ENCODE measurements at places on chromosomes 5 and 9. TPM values are rescaled to one million over a fixed set of nuclear protein-coding genes. Genes with fewer than 3 reads are reported as not detected.

GRCh38 chr5:88882276-88883038 lies 527 bp downstream of the MEF2C start:
- no peak overlapping the region for H3K27ac ChIP-seq
- H3K27me3 ChIP-seq = peaks cover 14% of the 10 kb centered on the region
- H3K4me1 ChIP-seq = peaks cover 10% of the 10 kb centered on the region
- no peak for DNase-seq
- no peaks in the 10 kb centered on the region for H3K36me3 ChIP-seq

- DNase-seq = no peak
- H3K27ac ChIP-seq = no peak overlapping the region
- no peaks in the 10 kb centered on the region for H3K36me3 ChIP-seq
- H3K27me3 ChIP-seq = peaks cover 15% of the 10 kb centered on the region
- H3K4me1 ChIP-seq = peaks cover 11% of the 10 kb centered on the region
Measured at GRCh38 chr5:133247881-133248624, 196.2 kb downstream of the HSPA4 start.

GRCh38 chr9:76302947-76303550 lies 91.2 kb downstream of the RFK start:
- H3K27me3 ChIP-seq = peaks cover 8% of the 10 kb centered on the region
- H3K36me3 ChIP-seq = no peaks in the 10 kb centered on the region
- H3K4me3 ChIP-seq = no peak overlapping the region
- no peaks in the 10 kb centered on the region for H3K4me1 ChIP-seq
- H3K27ac ChIP-seq = no peak overlapping the region

DNA sequence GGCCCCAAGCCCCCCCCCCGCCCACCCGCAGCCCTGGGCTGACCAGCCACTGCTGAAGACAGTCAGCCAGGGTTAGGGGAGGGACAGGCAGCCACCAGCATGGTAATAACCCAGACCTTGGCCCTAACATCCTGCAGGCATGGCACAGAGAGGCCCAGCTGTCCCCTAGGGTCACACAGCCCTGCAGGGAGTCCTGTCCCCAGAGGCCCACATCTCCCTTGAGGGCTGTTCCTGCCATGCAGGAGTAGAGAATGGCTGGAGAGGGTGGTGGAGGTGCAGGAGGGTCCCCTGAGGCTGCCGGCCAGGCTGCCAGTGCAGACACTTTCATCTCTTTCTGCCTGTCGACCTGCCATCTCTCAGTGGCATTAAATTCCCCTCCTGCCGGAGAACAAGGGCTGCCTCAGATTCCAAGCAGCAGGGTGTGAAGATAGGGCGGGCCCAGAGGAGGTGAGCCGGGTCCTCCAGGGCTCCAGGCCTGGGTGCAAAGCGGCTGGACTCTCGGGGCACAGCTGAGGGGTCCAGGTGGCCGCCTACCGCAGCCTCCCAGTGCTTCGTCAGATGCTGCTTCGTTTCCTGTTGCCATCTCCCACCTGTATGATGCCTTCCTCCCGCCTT lies 40.0 kb downstream of the CXXC5 start:
- H3K27me3 ChIP-seq = no peaks in the 10 kb centered on the region
- H3K36me3 ChIP-seq = no peaks in the 10 kb centered on the region
- H3K4me1 ChIP-seq = peaks cover 20% of the 10 kb centered on the region
- H3K27ac ChIP-seq = no peak overlapping the region
- no peak for DNase-seq

- H3K36me3 ChIP-seq = peaks cover 5% of the 10 kb centered on the region
- H3K27me3 ChIP-seq = no peaks in the 10 kb centered on the region
- peaks cover 14% of the 10 kb centered on the region for H3K4me1 ChIP-seq
- DNase-seq = no peak
- no peak overlapping the region for H3K4me3 ChIP-seq
Measured at GRCh38 chr5:64773533-64773932, 4.8 kb downstream of the CWC27 start.

- no peak overlapping the region for H3K27ac ChIP-seq
- no peak overlapping the region for H3K4me3 ChIP-seq
- no peak for DNase-seq
- H3K36me3 ChIP-seq = no peaks in the 10 kb centered on the region
Measured at GRCh38 chr5:139914218-139914807, 118.7 kb downstream of the PSD2 start.

CRB2 gene
- total RNA-seq = not detected

- no peaks in the 10 kb centered on the region for H3K27me3 ChIP-seq
- DNase-seq = no peak
- no peaks in the 10 kb centered on the region for H3K36me3 ChIP-seq
- H3K4me3 ChIP-seq = no peak overlapping the region
Measured at GRCh38 chr5:173408946-173409345, 80.7 kb upstream of the STC2 start.

DNA sequence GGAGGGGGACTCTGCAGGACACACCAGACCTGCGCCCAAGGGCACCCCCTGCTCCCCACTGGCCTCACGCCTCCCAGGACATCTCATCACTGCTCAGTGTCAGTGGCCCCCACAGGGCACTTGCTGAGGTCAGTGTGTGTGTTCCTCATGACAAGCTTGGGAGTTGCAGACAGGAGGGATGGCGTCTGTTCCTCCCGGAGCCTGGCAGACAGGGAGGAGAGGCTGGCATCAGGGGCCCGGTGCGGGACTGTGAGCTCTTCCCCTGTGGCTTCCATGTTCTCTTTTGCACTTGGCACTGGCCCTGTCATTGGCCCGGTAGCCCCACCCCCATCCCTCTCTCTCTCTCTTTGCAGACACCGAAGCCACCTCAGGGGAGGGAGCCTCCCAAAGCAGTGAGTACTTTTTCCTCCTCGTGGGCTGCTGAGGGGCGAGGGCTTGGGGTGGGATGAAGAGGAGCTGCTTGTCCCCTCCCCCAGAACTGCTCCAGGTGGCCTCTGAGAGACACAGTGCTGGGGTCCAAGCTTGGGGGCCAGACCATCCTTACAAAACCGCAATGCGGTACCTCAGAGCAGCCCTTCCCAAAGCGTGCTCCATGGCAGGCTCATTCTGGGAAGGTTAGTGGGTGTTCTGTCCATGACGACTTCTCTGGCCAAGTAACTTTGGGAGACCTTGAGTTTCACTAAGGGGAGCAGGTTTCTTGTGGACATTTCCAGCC lies 75.7 kb downstream of the AMBP start:
- H3K27me3 ChIP-seq = no peaks in the 10 kb centered on the region
- H3K36me3 ChIP-seq = no peaks in the 10 kb centered on the region
- no peaks in the 10 kb centered on the region for H3K4me1 ChIP-seq
- H3K4me3 ChIP-seq = no peak overlapping the region
- no peak overlapping the region for H3K27ac ChIP-seq

GRCh38 chr9:97632985-97633858 lies at the start of the genes NCBP1 and TSTD2:
TSS of gene NCBP1 (plus strand) at chr9:97633821. CDS start at chr9:97633882, 61 bp downstream.
TSS of gene TSTD2 (minus strand) at chr9:97633368. CDS start at chr9:97627562, 5,806 bp downstream.
- H3K4me1 ChIP-seq = peaks cover 21% of the 10 kb centered on the region
- no peaks in the 10 kb centered on the region for H3K27me3 ChIP-seq
- peak within 1 kb of the TSS; percentile 88 for H3K27ac ChIP-seq
- peak within 1 kb of the TSS; percentile 75 for H3K4me3 ChIP-seq
- no peaks in the 10 kb centered on the region for H3K36me3 ChIP-seq

DNA sequence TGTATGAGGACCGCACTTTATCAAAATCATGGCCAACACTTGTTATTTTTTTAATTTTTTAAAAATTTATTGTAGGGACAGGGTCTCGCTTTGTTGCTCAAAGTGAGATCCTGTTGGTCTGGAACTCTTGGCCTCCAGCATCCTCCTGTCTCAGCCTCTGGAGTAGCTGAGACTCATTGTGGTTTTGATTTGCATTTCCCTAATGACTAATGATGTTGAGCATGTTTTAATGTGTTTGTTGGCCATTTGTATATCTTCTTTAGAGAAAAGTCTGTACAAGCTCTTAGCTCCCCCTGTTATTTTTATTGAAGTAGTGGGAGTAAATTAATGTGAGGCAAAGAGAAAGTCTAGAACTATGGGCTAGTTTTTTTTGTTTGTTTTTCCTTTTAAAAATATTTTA lies 1.6 kb upstream of the RPS6 start:
- no peak overlapping the region for H3K4me3 ChIP-seq
- DNase-seq = no peak
- no peak overlapping the region for H3K27ac ChIP-seq
- peaks cover 21% of the 10 kb centered on the region for H3K36me3 ChIP-seq
- H3K4me1 ChIP-seq = peaks cover 17% of the 10 kb centered on the region
- H3K27me3 ChIP-seq = no peaks in the 10 kb centered on the region

DNA sequence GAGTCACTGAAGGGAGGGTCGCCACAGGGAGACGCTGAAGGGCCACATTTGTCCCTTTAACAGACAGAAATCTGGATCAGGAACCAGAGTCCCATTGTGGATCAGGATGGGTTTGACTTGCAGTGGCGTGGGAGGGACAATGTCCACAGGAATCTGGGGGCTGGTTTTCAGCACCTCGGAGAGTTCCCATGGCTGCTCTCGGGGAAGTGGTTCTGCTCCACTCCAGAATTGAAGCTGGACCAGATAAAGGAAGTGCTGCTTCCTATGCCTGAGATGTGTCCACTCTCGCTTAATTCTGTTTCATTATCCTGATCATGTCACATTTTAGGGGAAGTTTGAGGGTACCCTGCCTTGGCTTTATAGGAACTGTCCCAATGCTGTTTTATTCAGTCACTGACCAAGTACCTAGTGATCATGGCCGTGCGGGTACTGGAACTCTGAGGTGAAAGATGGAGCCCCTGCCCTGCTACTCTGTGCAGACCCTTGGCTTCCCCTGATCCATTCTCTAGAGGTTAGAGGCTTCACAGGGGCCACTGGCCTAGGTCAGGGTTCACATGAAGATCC lies 28.7 kb downstream of the ENHO start:
- no peaks in the 10 kb centered on the region for H3K4me1 ChIP-seq
- no peaks in the 10 kb centered on the region for H3K36me3 ChIP-seq
- peaks cover 27% of the 10 kb centered on the region for H3K27me3 ChIP-seq

DNA sequence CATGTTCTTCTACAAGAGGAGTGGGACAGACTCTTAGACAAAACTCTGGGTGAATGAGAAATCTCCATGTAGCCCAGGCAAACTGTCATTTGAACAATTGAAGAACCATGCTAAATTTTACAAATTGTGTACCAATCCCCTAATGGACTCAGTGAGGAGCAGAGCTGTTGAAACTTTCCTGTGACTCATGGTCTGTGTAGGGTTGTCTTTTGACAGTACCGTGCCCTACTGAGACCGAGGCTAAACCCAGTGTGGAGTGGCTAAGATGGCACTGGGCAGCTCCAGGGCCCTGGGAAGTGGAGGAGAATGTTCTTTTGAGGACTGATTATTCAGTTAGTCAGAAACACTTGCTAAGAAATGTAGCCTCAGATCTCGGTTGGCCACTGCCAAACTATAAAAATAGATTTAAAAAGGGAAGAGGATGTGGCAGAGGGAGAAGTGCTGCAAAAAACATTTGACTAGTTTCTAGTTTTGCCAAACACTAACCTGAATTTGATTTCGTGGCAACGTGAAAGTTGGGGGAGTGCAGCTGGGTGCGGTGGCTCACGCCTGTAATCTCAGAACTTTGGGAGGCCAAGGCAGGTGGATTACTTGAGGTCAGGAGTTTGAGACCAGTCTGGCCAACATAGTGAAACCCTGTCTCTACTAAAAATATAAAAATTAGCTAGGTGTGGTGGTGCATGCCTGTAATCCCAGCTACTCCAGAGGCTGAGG lies 24.7 kb downstream of the POU4F3 start:
- H3K4me3 ChIP-seq = no peak overlapping the region
- no peaks in the 10 kb centered on the region for H3K36me3 ChIP-seq
- H3K27ac ChIP-seq = no peak overlapping the region

- H3K36me3 ChIP-seq = no peaks in the 10 kb centered on the region
- DNase-seq = no peak
- H3K4me1 ChIP-seq = no peaks in the 10 kb centered on the region
Measured at GRCh38 chr5:134462047-134462575, 50.4 kb upstream of the CDKN2AIPNL start.

- DNase-seq = no peak
- H3K36me3 ChIP-seq = no peaks in the 10 kb centered on the region
- no peaks in the 10 kb centered on the region for H3K27me3 ChIP-seq
- H3K4me1 ChIP-seq = no peaks in the 10 kb centered on the region
- no peak overlapping the region for H3K27ac ChIP-seq
- H3K4me3 ChIP-seq = no peak overlapping the region
Measured at GRCh38 chr5:165325221-165325620, 1819.8 kb downstream of the MAT2B start.

- H3K36me3 ChIP-seq = no peaks in the 10 kb centered on the region
- no peaks in the 10 kb centered on the region for H3K4me1 ChIP-seq
- H3K4me3 ChIP-seq = no peak overlapping the region
- no peak for DNase-seq
Measured at GRCh38 chr9:89218040-89218928, 39.7 kb upstream of the SHC3 start.

- H3K27me3 ChIP-seq = no peaks in the 10 kb centered on the region
- no peaks in the 10 kb centered on the region for H3K36me3 ChIP-seq
- no peak for DNase-seq
- H3K4me1 ChIP-seq = no peaks in the 10 kb centered on the region
Measured at GRCh38 chr9:121453232-121453892, 46.3 kb downstream of the GGTA1 start.

PRLR gene
- total RNA-seq = 0.16 TPM

GRCh38 chr9:136012651-136013050 lies 51.5 kb upstream of the UBAC1 start:
- H3K4me3 ChIP-seq = no peak overlapping the region
- DNase-seq = no peak
- no peak overlapping the region for H3K27ac ChIP-seq
- no peaks in the 10 kb centered on the region for H3K36me3 ChIP-seq

GRCh38 chr9:115042781-115043509 lies 75.0 kb downstream of the TNC start:
- no peak overlapping the region for H3K4me3 ChIP-seq
- no peaks in the 10 kb centered on the region for H3K36me3 ChIP-seq
- H3K27ac ChIP-seq = no peak overlapping the region
- no peak for DNase-seq
- H3K27me3 ChIP-seq = no peaks in the 10 kb centered on the region
- no peaks in the 10 kb centered on the region for H3K4me1 ChIP-seq

- peaks cover 57% of the 10 kb centered on the region for H3K4me1 ChIP-seq
- peaks cover 44% of the 10 kb centered on the region for H3K36me3 ChIP-seq
Measured at GRCh38 chr9:129894120-129894823, 59.0 kb downstream of the USP20 start.

GRCh38 chr5:156096259-156096658 lies 230.7 kb upstream of the SGCD start:
- no peak for DNase-seq
- H3K36me3 ChIP-seq = no peaks in the 10 kb centered on the region
- H3K27me3 ChIP-seq = no peaks in the 10 kb centered on the region
- no peak overlapping the region for H3K4me3 ChIP-seq
- H3K27ac ChIP-seq = no peak overlapping the region

PRRX2 gene
- total RNA-seq = not detected

GRCh38 chr5:107676702-107677101 lies 6.0 kb upstream of the EFNA5 start:
- peaks cover 20% of the 10 kb centered on the region for H3K4me1 ChIP-seq
- H3K27me3 ChIP-seq = peaks cover 24% of the 10 kb centered on the region
- no peaks in the 10 kb centered on the region for H3K36me3 ChIP-seq
- no peak overlapping the region for H3K27ac ChIP-seq

MAMDC2 gene
- not detected for total RNA-seq

DNA sequence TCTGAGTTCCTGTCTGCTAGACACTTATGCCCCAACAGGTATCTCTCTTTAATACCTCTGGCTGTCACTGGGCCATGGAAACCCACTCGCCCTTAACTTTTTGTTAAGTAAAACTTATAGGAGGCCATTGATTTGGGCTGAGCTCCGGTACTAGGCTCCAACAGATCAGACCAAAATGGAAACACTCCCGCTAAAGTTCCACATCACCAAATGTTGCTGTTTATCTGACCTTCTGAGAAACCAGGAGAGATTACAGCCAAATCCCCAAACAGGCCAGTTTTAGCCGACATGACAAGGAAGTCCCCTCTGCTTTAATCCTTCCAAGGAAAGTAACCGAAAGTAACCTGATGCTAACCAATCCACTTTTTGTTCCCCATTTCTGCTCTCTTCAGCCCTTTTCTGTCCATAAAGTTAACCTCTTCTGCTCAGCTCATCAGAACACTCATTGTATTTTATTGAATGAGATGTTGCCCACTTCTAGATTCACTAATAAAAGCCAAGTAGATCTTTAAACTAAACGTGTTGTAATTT lies 115.2 kb upstream of the LHFPL2 start:
- H3K27me3 ChIP-seq = no peaks in the 10 kb centered on the region
- H3K4me3 ChIP-seq = no peak overlapping the region
- H3K4me1 ChIP-seq = no peaks in the 10 kb centered on the region
- no peaks in the 10 kb centered on the region for H3K36me3 ChIP-seq

CDH18 gene
- not detected for total RNA-seq
